Mesothelial cell of epicardium (in vitro differentiated cells): ENCODE measurements at places on chromosomes 11 and 22.

DNA sequence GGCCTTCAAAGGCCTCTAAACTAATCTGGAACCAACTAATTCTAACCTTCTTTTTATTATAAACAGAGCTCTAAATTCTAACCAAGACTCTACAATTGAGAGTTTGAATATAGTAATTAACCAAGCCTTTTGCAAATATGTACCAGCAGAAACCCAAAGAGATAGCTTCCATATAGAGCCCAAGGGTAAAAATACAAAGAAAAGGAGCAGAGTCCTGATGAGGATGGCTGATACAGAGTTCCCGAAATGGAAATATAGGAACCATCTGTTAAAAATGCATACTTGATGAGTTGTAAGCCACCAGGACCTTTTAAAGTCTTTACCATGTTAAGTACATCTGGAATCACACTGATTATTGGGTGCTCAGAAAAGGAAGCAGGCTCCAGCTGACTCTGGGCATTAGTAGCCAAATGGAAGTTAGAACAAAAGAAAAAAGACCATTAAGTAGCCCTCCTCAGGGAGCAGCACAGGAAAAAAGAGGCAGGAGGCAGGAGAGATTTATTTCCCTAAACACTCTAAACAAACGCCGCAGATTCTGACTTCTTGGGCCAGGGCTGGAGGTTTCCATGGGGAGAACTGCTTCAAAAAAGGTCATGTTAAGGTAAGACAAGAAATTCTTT, 463.1 kb upstream of the FAT3 start:
- no peak for DNase-seq

GRCh38 chr11:111697933-111698371, 68.2 kb downstream of the PPP2R1B start:
- DNase-seq: no peak

- no peak for DNase-seq
These were observed 5.7 kb upstream of the AMBRA1 start for GRCh38 chr11:46599340-46600193.

DNA sequence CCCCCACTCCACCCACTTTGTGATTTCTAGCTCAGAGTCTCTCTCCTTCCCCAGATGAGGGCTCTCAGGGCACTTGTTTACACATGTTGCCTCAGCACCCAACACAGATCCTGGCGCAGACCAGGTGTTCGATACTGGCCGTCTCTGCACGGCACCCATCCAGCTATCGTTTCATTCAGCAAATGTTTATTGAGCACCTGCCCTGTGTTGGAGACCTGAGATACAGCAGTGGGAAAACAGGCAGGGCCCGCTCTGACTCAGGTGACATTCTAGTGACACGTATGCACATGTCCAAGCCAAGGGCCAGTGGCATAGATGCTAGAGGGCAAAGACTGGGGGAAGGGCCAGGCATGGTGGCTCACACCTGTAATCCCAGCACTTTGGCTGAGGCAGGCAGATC, 71.9 kb downstream of the NFAM1 start:
- DNase-seq: no peak

GRCh38 chr11:8959546-8960166, 4.6 kb downstream of the TMEM9B start:
- no peak for DNase-seq

DNA sequence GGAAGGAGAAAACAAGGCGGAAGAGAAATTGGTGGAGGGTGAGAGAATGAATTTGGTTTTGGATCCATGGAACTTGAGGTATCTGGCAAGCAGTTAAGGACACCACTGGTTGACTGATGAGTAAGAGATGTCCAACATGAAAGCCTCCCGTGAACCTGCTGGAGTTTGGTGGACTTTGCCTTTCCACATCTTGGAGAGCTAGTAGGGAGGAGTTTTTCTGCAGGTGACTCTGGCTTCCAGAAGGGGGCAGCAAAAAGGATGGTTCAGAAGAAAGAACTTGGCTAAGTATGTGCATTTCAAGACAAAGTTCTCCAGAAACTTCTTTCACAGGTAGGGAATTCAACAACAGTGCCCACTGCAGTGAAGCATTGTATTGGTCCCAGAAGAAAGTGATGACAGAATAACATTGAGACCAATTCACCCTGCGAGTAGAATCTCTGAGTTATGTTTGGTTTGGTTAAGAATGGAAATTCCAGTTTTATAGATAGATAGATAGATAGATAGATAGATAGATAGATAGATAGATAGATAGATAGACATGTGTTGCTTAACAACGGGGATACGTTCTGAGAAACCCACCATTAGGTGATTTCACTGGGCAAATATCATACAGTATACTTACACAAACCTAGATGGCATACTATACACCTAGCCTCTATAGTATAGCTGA, 28.5 kb downstream of the DCDC1 start:
- DNase-seq: no peak

GRCh38 chr11:48025293-48025983, 45.1 kb downstream of the PTPRJ start:
- DNase-seq: no peak

GRCh38 chr11:109037856-109038780, 373.2 kb downstream of the DDX10 start:
- DNase-seq: no peak
